GM19239 (cell line): ENCODE measurements at places on chromosomes 3 and 15.

DNA sequence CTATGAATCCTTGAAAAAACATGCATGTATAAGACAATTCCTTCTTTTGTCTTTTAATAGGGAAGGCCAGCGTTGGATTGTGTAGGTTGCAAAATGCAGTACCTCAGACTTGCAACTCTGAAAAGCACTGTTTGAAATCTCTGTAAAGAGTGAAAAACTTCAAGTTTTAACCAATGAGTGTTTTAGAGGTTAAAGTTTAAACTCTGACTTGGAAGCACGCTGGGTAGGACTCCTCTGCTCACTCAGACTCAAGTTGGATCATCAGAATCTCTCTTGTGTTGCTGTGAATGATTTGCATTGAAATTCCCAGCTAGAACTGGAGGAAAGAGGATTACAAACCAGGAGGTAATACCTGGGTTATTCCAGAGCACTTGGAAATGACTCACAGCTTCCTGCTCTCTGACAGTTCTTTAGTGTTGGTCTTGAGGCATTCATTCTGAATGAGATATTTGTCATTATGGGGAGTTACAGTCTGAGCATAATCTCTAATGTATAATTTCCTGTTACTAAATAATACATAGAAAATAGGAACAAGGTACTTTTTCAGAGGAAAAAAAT lies 49.1 kb downstream of the PLS1 start:
- DNase-seq = no peak

DNA sequence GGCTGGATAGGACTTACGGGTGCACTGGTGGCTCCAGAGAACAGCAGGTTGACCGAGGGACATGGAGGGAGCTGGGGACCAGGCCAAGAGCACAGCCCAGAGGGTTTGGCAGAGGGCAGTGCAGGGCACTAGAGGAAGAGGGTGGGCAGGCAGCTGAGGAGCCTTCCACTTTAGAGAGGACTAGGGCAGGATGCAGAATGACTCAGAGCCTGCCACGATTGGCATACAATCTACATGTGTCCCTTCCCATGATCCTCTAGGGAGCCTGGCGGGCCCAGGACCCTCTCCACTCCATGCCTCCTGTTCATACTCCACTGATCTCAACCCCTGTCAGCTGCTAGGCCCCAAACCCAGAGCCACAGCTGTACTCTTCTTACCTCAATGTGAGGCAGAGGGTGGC lies 14.4 kb upstream of the APEH start:
- no peak for DNase-seq

- no peak for DNase-seq
These were observed 8.4 kb downstream of the THBS1 start for GRCh38 chr15:39589193-39589814.

DNA sequence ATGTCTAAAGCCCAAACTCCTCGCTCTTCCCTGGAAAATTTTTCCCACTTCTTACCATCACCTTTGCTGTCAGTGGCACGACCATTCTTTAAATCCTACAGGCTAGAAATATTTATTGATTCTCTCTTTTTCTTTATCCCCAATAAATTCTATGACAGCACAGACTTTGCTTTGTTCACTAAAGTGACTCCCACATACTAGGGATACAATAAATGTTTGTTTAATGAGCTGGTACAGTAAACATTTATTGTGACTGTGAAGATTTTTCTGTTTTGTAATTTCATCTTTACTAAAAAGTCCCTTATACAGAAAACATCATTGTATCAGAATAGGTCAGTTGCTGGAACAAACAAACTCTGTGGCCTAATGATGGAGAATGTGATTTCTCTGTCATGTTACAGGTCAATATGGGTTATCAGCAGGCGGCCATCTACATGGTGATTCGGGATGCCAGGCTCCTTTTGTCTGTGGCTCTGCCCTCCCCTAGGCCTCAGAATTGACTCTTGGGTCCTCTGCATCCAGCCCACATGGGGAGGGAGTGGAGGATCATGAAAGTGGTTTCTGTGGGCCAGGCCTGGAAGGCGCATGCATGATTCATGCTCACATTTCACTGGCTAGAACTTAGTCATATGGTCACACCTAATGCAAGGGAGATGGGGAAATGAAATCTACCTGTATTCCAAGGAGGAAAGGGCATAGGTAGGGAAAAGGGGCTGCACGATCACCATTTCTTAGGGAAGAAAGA lies 22.7 kb upstream of the KNG1 start:
- DNase-seq = no peak

GRCh38 chr3:48466386-48467109 lies 20.0 kb downstream of the ATRIP start:
- DNase-seq = no peak

- DNase-seq = no peak
These were observed 26.3 kb downstream of the FAN1 start for GRCh38 chr15:30929982-30930381.

DNA sequence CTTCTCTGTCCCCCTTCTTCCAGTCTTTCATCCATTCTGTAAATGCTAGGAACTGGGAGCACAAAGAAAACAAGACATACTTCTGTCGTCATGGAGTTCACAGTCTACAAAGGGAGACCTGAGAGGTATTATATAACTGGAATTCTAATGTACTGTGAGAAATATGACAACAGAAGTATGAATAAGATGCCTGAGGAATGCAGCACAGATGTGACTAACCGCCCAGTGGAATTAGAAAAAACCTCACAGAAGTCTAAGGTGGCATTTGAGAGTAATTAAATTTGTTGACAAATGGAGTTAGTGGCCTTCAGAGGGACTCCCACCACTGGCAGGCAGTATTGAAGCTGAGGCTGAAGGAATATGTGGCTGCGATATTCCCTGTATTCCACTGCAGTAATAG lies 168.5 kb upstream of the FAM3D start:
- DNase-seq = no peak
